ENCODE measurements at places on chromosomes 12 and 14.
A peak's percentile ranks its signal among the peaks of the same experiment; 100 is the strongest.

GRCh38 chr14:25041484-25041883 lies 8.5 kb downstream of the STXBP6 start:
- no peak for DNase-seq

DNA sequence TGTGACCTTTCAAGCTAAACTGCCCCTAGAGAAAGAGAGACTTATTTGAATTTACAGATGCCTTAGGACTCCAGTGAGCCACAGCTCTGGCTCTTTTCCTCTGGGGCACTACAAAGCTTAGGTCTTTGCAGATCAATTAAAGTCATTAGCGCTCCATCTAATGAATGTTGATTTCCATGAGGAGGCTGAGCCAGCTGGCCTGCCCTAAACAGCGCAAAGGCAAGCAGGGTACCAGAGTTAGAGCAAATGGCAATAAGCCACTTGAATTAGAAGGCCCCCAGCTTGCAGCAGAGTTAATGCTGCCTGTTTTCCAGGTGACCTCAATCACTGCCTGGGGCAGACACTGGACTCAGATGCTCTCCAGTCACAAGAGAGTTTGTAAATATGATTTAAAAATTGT lies 695.3 kb downstream of the DIO2 start:
- DNase-seq = no peak

GRCh38 chr14:37197421-37198272 lies at the start of gene MIPOL1:
TSS of gene MIPOL1 (plus strand) at chr14:37197937. CDS start at chr14:37247889, 49,952 bp downstream.
- no peak for DNase-seq

DNA sequence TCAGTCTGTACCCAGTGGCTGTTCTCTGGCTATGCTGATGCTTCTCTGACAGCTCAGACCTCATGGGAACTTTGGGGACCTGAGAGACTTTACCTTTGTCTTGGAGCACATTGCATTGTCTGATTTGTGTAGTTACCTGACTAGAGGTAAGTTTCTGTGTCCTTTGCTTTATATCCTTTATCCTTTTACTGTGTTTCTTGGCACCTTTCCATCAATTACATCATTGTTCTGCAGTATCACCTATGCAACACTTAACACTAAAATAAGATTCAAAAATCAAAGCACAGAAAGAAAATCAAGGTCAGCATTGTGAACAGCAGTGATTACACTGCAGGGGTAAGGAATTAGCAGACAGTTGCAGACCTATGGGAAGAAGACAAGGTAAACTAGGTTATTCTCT lies 43.8 kb downstream of the SLC35F4 start:
- no peak for DNase-seq

- DNase-seq = no peak
Measured at GRCh38 chr14:70886421-70887206, 20.6 kb upstream of the PCNX1 start.

DNA sequence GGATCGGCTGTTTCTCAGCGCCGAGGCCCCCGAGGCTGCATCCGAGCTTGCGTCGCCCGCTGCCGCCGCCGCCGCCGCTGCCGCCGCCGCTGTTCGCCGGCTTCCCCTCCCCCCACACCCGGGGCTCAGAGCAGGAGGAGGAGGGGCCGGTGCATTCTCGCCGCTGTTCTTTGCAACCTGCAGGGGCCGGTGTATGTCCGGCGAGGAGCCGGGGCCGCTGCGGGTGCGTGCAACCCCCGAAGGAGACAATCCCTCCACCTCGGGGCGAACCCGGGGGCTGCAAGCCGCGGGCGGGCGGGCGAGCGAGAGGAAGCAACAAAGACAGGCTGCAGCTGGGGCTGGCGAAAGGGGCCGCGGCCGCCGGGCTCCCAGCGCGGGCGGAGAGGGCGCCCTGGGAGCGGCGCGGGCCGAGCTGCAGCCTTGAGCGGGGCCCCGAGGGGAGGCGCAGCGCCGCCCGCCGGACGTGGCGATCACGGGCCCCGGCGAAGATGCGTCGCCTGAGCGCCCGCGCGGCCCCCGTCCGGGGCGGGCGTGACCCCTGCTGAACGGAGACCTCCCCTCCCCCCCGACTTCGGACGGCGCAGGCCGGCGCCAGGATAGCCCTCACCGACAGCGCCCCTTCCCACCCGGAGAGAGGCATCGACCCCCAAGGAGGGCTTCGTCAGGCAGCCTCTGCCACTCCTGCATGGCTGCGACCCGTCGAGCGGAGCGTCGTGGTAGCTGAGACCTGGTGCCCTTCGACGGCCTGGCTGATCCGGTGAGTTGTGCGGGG lies 702 bp downstream of the FAM222A start:
- DNase-seq = peak; percentile 3

- no peak for DNase-seq
Measured at GRCh38 chr12:11171969-11172675, 1.1 kb downstream of the SMIM10L1 start.

- no peak for DNase-seq
Measured at GRCh38 chr12:43815416-43815815, 9.3 kb upstream of the TWF1 start.

Data from inflammatory macrophage treated with lipopolysaccharide for 1 hour (primary cell).